D341Med (cell line): ENCODE measurements at places on chromosomes 2 and 18.

DNA sequence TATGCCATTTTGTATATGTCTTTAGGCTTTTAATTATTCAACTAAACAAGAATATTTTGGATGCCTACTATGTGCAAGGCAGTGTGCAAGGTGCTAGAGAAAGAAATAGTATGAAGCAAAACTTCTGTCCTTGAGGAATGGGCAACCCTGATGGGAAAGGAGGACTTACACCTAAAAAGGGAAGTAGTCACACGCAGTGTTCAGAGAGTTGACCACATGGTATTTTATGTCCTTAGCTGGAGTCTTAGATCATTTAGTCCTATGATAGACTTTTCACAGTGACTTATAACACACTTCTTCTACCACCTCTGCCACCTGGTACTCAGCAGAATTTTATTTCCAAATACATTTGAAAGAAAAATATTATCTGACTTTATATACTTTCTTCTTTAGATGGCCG is 291.6 kb downstream of the PLCL1 start:
- DNase-seq, result no peak

GRCh38 chr2:161995553-161996016 is 78.4 kb downstream of the DPP4 start:
- no peak for DNase-seq

DNA sequence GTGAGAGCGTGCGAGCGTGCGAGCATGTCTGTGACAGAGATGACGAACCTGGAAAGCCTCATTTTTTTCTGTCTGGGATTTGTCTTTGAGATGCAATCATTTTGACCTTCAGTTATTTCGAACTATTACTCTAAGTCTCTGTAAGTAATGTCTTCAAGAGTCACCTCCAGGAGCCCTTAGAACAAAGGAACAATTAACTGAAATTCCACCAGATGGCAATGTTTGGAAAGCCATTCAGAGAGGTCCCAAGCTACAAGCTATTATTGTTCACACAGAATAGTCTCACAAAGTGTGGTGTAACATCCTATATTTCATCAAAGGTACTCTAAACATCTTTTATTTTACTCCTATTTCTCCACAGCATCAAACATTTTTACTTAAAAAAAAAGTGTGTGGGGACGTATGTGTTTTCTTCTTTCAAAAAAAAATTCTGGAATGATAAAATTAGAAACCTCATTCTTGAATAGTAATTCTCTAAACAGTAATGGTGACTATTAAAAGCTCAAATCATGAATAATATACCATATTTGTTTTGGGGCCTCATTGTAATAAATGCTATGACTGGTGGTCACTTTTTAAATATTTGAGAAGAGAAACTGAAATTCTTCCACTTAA is 35.1 kb upstream of the MAPRE2 start:
- DNase-seq, result peak; percentile 75

DNA sequence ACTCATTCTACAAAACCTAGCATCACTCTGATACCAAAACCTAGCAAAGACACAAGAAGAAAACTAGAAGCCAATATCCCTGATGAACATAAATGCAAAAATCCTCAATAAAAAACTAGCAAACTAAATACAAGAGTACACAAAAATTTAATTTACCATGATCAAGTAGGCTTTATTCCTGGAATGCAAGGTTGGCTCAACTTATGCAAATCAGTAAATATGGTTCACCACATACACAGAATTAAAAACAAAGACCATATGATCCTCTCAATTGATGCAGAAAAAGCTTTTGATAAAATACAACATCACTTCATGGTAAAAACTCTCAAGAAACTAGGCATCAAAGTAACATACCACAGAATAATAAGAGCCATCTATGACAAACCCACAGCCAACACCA is 188.3 kb downstream of the ETAA1 start:
- DNase-seq, result no peak

DNA sequence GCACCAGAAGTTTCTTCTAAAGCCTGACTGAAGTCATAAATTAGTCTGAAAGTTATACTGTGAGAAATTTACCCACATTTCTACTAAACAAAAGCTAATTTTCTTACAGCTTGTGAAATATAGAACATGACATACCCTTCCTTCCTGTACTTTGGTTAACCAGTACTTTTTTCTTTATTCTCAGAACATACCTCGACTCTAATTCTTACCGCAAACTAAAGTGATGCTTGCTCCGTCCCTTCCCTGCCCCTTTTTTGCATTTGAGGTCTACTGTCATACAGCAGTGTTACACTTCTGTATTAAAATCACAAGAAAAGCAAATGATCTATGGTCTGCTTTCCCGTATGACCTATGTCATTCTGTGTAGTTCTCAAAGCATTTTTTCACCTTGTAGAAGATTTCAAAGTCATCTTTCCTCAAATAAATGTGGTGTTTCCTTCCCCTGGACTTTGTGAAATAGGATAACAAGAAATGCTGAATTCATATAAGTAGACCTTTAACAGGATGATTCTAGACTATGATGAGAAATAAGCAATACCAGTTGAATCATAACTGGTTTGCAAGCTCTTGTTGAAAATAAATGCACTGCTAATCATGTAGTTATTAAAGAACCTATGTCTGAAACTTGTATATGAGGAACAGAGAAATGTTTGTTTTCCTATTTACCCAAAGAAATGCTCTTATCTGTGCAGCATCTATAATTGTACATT is 30.4 kb downstream of the CYTIP start:
- no peak for DNase-seq

GRCh38 chr2:54444503-54444902 is 11.6 kb upstream of the SPTBN1 start:
- no peak for DNase-seq

DNA sequence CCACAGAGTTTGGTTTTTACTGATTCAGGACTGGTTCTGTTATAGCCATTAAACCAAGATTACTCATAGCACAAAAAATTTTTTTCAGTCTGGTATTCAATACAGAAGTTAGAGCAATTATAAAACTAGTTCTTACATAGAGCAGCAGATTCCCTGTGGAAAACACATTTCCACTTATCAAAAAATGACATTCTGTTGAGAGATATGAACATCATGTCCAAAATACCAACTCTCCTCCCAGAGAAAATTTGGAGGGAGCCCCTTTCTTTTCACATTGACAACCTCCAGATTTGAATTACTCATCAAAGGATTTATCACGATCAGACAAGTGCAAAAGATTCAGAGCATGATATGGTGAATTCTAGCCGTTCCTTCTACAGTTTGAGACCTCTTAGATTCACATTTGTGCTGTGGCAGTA is 126.8 kb upstream of the SERPINE2 start:
- no peak for DNase-seq

GRCh38 chr2:10009271-10009810 is 34.0 kb upstream of the KLF11 start:
- peak; percentile 24 for DNase-seq

- peak; percentile 58 for DNase-seq
These were observed 52.5 kb upstream of the LGALSL start for GRCh38 chr2:64401529-64401880.

- DNase-seq, result no peak
These were observed 785.7 kb upstream of the GYPC start for GRCh38 chr2:125870264-125870663.

DNA sequence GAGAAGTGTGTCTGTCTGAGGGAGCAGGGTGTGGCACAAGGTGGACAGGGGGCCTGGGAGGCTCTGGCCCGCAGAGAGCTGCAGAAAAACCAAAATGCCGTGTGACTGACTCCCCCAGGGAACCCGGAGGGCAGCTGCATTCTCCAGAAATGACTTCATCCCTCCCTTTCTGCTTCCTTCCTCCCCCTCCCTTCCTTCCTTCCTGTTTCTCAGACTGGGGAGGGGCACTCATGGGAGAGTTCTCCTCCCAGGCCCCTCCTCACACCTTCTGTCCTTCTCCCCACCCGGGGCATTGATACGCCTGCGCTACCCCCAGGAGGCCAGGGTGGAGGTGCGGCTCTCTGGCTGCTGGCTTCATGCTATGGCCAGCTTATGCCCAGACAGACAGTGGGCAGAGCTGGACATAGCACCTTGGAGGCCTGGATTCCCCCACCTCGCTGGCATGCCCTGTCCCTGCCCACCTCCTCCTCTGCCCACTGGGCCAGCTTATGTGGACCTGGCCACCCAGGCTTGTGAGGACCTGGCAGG is 8.2 kb upstream of the GPR17 start:
- DNase-seq, result no peak

GRCh38 chr18:35407871-35408481 is 30.8 kb upstream of the ZNF396 start:
- DNase-seq, result peak; percentile 76

DNA sequence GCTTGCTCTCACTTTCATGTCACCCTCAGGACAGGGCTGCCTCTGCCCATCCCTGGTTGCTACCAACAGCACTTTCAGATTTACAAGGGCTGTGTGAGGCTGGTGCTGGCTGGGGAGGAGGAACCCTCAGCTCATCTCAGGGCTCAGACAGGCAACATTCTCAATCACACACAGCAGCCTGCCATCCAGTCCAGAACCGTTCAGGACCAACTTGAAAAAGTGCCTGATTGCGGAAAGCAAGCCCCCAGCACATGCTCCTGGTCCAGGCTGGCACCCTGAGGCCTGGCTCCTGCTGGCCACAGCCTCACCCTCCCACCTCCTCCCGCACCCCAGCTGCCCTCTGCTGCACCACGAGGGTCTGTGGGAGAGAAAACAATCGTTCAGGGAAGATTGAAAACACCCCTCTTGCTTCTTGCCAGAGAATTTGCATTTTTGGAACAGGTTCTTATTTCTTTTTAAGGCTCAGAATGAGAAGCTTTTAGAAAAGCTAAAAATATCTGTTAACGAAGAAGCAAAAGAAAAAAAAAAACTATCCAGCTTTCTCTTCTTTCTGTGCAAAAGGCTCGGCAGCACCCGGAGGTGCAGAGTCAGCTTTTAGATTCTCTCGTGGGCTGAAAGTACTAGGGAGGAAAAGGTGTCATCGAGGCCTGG is 403.8 kb upstream of the ID2 start:
- DNase-seq, result no peak

DNA sequence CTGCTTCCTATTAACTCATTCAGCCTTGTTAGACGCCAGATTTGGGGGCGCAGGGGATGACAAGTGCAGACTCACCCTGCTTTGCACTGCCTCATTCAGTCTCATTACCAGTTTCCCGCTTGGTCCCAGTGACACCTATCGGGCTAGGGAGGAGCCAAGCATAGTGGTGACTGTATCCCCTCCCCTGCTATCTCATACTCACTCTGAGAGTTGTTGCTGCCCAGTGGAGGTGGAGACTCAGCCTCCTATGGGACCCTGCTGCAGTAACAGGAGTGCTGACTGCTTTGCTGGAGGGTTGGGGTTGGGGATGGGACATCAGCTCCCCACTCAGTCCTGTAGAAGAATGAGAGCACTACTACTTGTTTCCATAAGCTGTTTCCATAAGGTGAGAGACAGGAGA is 21.3 kb upstream of the PIK3C3 start:
- DNase-seq, result no peak

GRCh38 chr2:224638301-224638823 is 53.2 kb upstream of the CUL3 start:
- DNase-seq, result no peak

DNA sequence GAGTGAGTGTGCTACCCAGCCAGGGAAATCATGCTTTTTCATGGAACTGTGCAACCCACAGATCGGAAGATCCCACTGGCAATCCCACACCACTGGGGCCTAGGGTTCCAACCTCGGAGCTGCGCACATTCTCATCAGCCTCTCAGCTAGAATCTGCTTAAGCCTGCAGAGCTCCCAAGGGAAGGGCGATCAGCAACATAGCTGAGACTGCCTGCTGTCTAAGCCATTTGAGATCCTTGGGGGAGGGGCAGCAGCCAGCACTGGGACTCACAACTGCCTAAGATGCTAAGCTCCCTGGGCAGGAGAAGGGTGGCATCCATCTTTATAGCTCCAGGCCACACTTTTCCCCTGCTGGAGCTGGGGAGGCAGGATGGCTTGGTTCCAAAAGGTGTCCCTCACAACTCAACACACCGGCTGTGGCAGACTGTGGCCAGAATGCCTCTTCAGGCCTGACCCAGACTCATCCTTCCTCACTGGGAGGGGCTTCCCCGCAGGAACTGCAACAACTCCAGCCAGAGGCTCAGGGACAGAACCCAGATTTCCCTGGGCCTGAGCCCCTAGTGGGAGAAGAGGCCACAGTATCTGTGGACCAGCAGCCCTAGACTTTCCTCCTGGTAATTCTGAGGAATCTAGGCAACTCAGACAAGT is 1133.3 kb upstream of the PIK3C3 start:
- DNase-seq, result peak; percentile 85

- no peak for DNase-seq
These were observed at the start of gene ZNF385B for GRCh38 chr2:179861416-179862067. Gene ZNF385B, minus strand, starts transcription at chr2:179861612.

GRCh38 chr18:78586586-78586985 is 393.0 kb upstream of the SALL3 start:
- DNase-seq, result no peak

GRCh38 chr2:236745420-236746210 is 176.0 kb downstream of the ACKR3 start:
- DNase-seq, result peak; percentile 81

DNA sequence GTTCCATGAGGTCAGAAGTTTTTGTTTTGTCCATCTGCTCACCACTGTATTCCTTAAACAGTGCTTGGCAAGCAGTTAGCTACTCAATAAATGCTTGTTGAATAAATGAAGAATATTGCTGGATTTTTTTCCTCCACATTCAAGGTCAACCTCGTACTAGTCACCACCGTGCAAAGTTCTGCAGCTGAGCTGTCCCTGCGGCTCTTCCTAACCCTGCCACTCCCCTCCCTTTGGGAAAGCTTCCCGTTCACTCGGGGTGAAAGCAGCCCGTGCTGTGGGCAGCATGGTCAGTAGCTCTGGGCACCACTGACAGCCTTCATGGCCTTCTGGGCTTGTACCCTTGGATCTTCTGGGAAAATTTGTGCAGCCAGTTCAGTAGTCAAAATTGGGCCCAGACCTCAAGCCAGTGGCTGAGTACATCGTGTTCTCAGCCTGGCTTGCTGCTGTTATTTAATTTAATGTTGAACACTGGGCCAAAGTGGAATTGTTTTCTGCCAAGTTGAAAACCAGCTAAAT is 469.3 kb upstream of the RAB12 start:
- DNase-seq, result no peak

DNA sequence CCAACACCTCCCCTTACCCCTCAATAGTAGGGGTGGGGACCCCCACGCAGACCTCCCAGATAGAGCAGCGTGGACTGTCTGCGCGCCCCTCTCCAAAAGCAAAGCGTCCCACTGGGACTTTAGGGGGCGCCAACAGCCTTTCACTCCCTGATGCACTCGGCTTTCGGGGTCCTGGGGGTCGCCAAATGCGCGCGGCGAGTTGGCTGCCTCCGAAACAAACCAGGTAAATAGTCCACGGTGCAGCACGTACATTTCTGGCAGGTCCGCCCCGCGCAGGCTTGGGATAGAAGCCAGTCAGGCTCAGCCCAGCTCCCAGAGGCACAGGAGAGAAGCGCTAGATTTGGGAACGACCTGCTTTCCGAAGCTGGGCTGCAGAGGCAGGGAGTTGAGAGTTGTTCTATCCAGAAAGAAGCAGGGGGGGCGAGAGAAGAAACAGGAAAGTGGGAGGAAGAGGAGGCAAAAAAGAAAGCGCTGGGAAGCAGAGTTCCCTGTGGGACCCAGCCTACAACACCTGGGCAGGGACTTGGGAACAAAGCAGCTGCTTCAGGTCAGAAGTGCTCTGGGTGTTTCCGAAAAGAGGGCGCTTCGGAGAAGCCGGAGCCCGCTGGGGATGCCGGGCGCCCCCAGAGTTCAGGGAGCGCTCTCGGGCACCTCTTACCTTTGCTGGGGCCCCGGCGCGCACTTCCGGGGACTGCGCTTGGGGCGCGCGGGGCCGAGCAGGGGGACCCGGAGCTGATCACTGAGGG is 544 bp downstream of the EVA1A start:
- peak; percentile 35 for DNase-seq

- DNase-seq, result no peak
These were observed 115.5 kb downstream of the KCTD1 start for GRCh38 chr18:26432651-26433424.

GRCh38 chr2:56107502-56108220 is 76.1 kb upstream of the CCDC85A start:
- DNase-seq, result no peak
